ENCODE measurements at places on chromosomes 5 and 9.

- DNase-seq, result no peak
Measured at GRCh38 chr5:4189317-4189716, 593.7 kb downstream of the IRX1 start.

GRCh38 chr5:56685503-56686217 is 129.7 kb upstream of the MAP3K1 start:
- no peak for DNase-seq

GRCh38 chr5:167969998-167970397 is 321.4 kb upstream of the WWC1 start:
- DNase-seq, result no peak

- no peak for DNase-seq
Measured at GRCh38 chr5:31237174-31237573, 43.7 kb downstream of the CDH6 start.

DNA sequence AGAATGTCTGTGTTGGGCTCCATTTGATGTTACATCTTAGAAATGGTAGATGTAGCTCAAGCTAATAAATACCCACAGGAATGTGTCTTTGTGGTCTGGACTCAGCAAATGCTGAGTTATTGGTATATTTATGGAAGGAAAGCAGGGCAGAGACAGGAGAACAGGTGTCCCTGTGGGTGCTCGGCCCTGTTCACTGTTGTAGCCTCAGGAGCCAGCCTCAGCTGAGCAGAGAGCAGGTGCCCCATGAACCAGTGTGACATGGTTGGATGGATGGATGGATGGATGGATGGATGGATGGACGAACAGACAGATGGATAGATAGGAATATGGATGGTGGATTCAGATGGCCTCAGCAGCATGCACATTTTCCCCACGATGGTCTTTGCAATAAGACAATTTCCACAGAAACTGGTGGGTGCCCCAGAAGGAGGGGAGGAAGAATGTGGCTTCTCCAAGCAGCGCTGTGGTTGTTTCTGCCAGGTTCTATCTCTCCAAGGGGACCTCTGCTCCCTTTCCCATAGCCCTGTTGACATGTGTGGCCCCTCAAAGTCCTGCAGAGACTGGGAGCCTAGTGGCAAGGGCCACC is 8.2 kb upstream of the IRF1 start:
- no peak for DNase-seq

GRCh38 chr5:158054223-158055110 is 195.5 kb upstream of the CLINT1 start:
- DNase-seq, result no peak

DNA sequence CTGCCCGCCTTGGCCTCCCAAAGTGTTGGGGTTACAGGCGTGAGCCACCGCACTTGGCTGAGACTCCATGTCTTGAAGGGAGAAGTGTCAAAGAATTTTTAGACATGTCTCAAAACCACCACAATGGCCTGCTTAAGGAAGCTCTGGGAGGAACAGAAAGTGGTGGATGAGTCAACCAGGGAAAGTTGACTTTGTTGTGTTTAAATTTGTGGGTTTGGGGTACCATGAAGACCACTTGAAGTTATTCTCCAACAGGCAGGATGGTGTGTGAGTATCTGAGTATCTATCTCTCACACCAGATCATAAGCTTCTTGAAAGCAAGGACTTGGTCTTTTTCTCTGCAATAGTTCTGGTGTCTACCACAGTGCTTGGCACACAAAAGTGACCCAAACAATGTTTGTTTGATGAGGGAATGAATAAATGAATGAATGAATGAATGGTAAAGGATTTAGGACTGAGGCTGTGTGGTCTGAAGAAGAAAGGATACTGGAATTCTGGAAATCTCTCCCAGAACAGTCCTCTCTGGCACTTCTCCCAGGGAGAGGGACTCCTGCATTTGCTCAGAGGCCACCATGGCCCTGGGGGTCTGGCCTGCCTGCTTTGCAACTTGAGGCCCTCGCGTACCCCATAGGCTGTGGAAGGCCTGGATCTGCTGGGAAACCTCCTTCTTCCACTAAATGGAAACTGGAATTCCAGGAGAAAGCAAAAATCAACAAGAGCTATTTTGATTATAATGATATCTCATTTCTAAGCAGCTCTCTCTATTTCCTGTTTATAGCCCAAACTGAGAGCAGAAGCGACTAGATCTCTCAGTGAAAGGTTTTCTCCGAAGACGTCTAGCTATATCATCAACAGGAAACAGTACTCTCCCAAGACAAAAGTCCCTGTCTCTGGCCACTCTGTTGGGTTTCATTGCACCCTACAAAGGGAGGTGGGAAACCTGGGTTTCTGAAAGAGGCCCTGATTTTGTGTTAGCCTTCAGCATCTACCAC is 187.9 kb downstream of the PALM2AKAP2 start:
- no peak for DNase-seq

DNA sequence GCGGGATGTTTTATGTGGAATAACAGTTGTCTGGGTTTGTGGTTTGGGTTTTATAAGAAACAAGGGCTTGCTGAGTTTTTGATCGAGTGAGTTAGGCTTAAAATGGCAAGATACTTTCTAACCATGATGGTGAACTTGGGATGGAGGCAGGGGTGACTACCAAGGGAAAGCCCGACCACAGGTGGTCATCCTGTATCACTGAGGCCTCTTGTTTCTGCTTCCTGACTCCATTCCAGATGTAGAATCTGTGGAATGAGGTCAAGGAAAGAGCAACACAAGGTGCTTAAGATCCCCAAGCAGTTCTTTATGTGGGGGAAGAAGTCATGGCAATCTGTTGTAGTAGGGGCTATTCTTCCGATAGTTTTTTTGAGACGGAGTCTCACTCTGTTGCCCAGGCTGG is 122.3 kb downstream of the GOLPH3 start:
- DNase-seq, result no peak

DNA sequence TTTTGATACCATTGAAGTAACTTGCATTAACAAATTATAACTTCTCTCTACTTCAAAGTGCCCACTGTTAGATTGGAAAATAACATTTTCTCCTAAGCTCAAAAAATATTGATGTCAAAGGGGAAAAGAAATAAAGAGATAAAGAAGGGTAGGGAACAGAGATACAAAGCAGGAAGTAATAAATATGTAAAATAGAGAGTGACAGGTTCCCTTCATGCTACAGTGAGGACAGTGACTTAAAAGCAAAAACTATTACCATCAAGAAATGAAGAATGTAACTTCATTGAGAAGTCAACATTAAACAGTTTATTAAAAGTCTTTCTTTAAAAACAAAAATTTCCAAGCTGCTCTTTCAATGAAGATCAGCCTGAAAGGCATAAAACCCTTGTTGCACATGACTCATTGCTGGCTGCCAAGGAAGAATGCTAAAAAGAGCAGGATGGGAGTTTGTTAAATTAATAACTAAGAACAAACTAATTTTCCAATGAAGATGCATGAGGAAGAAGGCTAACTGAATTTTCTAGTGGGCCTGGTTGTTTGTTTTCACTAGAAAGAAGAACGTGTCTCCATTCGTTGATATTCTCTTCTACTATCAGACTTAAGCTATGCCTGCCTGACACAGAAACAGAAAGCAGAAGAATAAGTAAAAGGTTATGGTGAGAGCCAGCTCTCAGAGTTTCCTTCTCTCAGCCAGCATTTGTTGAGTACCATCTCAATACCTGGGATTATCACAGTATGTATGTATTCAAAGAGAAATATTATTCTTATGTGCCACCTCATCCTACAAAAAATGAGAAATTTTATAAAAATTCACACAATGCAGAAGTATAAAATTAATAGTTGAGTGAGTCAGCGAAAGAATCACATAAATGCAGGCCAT is 197.8 kb upstream of the NREP start:
- no peak for DNase-seq

DNA sequence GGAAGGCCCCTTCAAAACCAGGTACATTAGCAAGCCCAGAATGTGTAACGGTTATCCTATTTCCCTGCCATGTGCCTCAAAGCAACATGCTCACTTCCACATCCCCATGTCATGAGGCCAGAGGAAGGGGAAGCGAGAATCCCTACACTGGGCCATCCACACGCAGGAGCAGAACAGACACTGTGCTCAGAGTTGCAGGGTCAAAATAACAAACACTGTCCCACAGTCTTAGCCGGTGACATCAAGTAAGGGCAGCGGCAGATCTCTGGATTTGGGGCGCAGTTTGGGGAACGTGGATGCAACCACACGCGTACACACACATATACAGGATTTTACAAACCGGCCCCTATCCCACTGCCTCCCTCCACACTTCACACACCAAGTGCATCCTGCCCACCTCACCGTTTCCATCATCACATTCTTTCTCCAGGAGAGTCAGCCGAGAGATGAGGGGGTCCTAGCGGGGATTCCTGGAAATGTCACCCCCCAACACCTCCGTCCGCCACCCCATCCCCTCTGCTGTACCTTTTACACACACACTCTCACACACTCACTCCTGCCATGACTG is 776 bp downstream of the APBA1 start:
- DNase-seq, result no peak

DNA sequence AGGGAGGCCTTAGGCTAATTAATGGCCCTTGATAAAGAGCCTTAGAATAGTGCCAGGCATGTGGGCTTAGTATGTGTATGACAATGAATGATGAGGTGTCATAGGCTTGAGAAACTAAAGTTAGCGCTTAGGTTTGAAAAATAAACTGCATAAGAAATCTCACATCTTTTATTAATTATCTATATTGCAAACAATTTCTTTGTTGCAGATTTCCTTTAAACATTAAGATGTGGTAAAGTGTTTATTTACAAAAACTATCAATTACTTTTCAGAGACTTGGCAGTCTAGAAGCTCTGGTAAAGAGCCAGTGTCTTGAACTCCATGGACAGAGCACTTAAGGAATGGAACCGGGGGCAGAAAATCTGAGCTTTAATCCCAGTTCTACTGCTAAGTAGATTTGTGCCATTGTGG is 23.1 kb downstream of the MAP1B start:
- peak; percentile 62 for DNase-seq

DNA sequence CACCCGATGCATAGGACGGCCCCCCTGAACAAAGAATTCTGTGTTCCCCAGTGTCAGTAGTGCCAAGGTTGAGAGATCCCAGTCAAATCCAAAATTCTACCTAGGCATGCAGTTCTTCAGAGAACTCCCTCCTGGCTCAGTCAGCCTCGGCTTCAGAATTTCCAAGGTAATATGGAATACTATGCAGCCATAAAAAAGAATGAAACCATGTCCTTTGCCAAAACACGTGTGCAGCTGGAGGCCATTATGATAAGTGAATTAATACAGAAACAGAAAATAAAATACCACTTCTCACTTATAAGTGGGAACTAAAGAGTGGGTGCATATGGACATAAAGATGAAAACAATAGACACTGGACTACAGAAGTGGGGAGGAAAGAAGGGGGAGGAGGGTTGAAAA is 87.1 kb upstream of the TRIO start:
- no peak for DNase-seq

DNA sequence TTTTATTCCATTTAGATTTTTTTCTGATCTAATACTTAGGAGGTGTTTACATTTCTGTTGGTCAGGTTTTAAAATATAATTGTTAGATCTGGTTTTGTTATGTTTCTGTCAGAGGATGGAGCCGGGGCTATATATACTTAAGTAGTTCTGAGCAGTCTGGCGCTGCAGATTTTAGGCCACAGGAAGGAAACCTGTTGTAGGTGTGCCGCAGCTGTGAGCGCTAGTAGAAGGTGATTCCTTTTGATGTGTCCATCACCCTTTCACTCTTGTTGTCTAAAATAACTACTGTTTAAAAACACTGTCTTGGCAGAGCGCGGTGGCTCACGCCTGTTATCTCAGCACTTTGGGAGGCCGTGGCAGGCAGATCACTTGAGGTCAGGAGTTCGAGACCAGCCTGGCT is 17.0 kb downstream of the ZBTB34 start:
- DNase-seq, result no peak

GRCh38 chr5:173643964-173644363 is 27.5 kb upstream of the BOD1 start:
- no peak for DNase-seq

- DNase-seq, result no peak
Measured at GRCh38 chr9:237141-237857, 22.6 kb downstream of the DOCK8 start.

DNA sequence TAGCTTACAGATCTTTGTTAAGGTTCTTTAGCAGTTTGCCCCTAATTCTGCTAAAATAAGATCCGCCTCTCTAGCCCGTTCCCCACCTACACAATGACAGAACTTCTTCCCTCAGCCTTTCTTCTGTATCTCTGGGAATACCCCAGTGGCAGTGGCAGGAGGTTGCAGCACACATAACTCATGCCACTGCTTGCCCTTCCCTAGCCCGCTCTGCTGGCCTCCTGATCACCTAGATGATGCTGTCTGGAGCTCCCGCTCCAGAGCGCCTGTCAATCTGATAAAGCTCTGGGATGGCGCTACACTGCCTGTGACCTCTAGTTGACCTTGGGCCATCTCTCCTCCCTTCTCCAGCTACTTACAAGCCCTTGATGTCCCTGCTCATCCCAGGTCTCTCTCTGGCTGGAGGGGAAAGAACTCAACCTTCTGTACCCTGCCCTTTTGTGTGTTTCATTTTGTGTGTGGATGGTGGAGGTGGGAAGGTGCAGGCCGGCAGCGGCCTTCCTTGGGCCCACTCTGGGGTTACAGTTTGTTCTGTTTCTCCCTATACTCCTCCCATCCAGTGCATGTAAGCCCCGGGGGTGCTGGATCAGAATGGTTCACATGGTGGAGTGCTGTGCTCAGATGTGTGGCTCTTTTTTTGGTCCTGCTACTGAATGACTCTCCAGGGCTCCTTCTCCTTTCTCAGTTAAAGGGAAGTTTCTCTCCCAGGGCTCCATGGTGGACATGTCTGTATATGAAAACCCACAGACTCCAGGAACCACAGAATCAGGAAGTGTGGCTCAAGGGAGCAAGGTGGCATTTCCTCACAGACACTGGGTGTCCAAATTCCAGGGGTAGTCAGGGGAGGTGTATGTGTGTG is 29.1 kb downstream of the MTX3 start:
- DNase-seq, result no peak

GRCh38 chr5:66840511-66841013 is 244.4 kb downstream of the MAST4 start:
- no peak for DNase-seq

GRCh38 chr5:15009420-15009819 is 137.8 kb upstream of the ANKH start:
- no peak for DNase-seq

- no peak for DNase-seq
Measured at GRCh38 chr5:127292030-127292735, 1.6 kb downstream of the MEGF10 start.

DNA sequence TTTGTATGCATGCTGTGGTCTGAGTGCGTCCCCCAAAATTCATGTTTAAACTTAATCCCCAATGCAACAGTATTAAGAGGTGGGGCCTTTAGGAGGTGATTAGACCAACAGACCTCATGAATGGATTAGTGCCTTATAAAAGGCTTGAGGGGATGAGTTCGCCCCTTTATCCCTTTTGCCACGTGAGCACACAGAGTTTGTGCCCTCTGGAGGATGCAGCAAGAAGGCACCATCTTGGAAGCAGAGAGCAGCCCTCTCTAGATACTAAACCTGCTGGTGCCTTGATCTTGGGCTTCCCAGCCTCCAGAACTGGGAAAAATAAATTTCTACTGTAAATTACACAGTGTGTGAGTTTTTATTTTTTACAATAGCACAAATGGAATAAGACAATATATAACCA is 177.1 kb upstream of the SPRY4 start:
- DNase-seq, result no peak

GRCh38 chr9:110319781-110320492 is 17.7 kb downstream of the TXNDC8 start:
- no peak for DNase-seq

Data from skin of body (tissue), 3 donors.